ENCODE measurements at places on chromosomes 1 and 21. TPM values are rescaled to one million over a fixed set of nuclear protein-coding genes. Genes with fewer than 3 reads are reported as not detected.

GRCh38 chr1:165845992-165846748, 18.8 kb downstream of the UCK2 start:
- DNase-seq = no peak

- DNase-seq = no peak
Measured at GRCh38 chr1:11413986-11414391, 65.0 kb upstream of the DISP3 start.

DNA sequence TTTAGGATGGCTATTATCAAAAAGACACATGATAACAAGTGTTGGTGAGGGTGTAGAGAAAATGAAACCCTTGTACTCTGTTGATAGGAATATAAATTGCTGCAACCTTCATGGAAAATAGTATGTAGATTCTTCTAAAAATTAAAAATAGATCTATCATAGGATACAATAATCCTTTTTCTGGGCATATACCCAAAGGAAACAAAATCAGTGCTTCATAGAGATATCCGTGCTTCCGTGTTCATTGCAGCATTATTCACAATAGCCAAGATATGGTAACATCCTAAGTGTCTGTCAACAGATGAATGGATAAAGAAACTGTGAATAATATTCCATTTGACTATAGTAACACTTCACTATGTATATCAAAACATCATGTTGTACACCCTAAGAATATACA, 106.7 kb downstream of the MIS18A start:
- DNase-seq = no peak

DNA sequence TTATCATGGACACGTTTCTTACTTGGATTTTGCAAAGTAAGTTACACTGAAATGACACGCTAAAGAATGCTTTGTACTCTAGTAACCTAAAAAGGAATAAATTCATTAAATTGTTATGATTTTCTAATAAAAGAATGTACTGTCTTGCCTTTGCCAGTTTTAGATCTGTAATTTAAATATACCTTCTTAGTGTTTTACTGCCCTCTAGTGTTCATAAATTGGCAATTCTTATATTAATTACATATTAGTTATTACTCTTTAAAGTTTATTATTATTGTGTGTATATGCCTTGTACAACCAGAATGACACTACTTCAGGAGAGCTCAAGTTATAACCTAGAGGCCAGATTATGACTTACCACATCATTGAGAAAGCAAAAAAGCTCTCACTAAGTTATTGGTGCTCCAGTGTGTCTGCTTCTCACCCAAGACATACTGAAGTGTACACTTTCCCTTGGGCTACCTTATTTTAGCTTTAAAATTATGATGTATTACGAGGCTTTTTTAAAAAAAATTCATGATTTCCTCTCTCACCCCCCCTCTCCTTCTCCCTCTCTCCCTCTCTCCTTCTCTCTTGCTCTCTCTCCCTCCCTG, 169.9 kb downstream of the HS2ST1 start:
- DNase-seq = no peak

DNA sequence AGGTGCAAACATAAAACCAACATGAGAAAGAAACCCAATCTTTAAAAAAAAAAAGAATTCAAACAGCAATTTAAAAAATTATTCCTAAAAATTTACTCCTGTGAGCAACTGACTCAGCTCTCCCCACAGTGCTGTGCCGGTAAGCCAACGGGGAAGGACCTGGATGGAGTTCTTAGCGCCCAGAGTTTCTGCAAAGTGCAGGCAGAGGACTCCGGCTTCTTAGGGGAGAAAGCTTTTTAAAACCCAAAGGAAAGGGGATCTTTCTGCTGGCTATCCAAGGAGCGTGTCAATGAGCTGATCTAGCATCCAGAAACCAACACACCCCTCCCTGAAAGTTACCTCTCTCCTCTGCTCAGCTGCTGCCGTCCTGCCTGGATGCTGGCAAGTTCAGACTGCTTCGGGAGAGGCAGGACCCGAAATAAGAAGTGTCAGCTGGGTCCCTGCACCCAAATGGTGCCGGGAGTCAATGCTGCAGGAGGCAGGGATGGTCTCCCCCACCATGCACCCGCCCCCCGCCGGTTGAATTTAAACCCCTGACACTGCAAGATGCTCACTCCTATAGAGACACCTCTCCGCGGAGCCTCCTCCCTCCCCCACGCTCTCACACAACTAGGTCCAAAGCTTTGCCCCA, 32.2 kb upstream of the H6PD start:
- no peak for DNase-seq

The MRPL20 gene
- 97.8 TPM for total RNA-seq

The GUCA2B gene
- not detected for total RNA-seq

The PHACTR4 gene
- 38.7 TPM for total RNA-seq

The DNAI4 gene
- 17.4 TPM for total RNA-seq

All from upper lobe of left lung (tissue), 6 donors.